ENCODE measurements at places on chromosomes 7 and 10.
A peak's percentile ranks its signal among the peaks of the same experiment; 100 is the strongest.

DNA sequence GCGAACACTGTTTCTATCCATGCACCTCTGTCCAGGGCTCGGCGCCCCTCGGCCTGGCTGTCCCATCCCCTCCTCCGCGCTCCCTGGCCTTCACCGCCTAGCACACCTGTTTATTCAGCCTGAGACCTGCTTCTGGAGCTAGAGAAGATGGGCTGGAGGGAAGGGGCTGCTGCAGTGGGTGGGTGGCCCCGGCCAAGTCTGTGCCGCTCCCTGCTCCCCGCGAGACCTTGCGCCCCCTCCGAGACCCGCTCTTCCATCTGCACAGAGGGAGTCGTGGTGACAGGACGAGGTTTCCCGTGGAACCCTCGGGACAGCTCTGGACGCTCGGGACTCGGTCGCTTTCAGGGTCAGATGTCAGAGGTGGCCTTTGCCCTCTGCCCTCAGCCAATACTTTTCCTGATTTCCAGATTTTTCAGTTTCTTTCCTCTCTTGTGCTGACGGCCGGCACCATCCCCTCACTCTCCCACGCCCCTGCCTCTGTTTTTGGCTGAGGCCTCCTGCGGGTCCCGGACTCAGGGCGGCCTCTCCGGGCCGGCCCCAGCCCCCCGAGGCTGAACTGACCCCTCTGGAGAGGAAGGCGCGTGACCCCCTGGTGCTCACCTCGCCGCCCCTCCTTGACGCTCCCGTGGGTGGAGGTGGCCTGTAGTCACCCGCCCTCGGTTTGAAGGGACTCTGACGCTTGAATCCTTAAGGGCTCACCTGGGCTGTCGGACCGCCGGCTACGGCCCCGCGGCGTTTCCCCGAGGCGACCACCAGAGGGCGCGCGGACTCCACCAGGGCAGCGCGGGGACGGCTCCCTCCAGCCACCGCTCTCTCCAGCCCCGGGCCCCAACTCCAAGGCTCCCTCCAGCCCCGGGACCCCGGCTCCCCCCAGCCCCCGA is 15.6 kb downstream of the SHH start:
- no peak for DNase-seq

DNA sequence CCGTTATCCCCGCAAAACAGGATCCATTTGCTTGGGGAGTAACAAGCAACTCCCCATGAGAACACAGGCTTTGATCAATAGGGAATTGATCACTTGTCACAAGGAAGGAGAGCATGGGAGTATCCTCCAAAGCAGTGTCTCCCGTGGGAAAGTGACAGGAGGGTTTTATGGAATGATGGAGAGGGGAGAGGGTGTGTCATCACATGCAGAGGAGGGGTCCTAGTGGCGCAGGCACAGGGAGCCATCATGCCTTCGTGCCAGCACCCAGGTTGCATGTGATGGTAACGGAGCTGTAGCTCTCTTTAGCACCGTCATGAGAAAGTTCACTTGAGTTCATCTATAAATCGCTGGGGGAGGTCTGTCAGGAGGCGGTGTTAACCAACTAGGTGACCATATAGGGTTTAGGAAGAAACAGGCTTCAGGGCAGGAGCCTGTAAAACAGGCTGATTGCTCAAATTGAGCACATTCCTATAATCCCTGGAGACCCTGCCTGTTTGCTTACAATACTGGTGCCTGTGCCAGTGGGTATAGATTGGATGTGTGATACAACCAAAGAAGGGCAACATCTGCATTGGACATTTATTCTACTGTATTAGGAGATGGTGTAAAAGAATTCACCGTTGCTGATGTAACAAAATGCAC is 428.5 kb downstream of the GALNT17 start:
- no peak for DNase-seq

GRCh38 chr10:44811072-44811471 is 100.1 kb upstream of the TMEM72 start:
- DNase-seq = no peak

- no peak for DNase-seq
Observed at GRCh38 chr10:116296291-116296721, 23.3 kb upstream of the GFRA1 start.

DNA sequence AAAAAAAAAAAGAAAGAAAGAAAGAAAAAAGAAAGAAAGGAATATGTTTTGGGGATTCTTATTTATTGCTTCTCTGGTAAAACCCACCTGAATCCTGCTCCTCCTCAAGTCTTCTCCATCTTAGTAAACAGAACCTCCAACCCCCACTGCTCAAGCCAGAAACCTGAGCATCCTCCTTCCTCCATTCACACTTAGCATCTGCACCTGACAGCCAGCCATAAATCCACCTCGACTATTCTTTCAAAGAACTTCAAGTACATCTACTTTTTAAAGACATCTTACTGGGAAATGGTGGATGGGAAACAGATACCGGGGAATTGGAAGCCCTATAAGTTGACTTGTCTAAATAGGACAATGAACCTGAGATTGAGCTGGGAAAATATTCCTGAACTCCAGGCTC is 519.9 kb upstream of the DPP6 start:
- no peak for DNase-seq

DNA sequence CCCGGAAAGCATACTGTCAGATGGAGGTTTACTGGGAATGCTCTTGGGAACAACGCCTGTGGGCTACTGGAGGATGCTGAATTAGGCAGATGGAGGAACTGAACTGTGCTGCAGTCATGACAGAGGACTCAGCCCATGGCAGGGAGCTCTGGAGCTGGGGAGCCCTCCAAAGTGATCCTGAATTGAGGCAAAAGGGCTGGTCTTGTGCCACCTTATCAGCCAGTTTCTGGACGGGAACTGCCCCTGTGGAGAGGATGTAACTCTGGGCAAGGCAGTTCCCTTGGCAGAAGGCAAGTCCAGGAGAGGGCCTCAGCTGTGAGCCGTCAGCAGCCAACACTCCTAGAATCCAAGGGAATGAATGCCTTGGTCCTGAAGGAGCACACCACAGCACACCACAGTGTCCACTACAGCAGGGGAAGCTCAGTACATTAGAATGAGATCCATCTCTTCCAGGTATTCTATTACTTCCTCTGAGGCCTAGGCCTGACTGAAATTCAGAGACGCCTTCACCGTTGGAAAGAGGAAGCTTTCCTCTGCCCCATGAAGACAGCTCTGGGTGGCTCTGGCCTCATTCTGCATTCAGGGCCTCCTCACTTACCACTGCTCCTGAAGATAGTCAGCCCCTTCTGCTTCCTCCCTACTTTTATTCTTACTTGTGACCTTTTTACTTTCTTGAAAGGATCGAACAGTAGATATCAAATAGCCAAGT is 139.6 kb upstream of the GPR26 start:
- DNase-seq = no peak

- DNase-seq = no peak
Observed at GRCh38 chr7:63900394-63901203, 98.0 kb upstream of the ZNF722 start.

DNA sequence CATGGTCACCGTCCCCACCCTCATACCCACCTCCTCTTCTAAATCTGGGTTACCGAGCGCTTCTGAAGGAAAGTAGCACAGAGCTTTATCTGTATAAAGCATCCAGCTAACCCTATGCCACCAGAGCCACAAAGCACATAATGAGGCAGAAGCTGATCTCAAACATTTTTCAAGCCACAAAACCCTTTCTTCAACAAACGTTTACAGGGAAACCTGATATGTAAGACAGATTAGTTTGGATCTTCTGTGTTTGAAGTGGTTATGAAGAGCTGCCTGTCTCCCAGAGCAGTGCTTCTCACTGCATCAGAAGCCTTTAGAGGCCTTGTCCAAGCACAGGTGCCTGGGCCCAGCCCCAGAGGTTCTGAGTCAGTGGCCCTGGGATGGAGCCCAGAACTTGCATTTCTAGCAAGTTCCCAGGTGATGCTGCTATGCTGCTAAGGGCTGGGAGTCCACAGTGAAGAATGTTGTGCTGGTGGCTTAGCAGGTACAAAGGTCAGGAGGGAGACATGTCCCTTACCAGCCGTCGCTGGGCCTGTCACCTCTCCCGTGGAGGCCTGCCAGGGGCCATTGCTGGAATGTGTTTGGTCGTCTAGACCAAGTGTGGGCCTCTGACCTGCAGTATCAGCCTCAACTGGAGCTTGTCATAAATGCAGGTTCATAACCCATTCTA is 90.4 kb downstream of the TAF3 start:
- no peak for DNase-seq

- peak; percentile 83 for DNase-seq
Observed at GRCh38 chr7:65448816-65449504, 75.3 kb downstream of the ZNF92 start.

GRCh38 chr10:63083904-63084689 is 49.0 kb upstream of the NRBF2 start:
- peak; percentile 80 for DNase-seq

DNA sequence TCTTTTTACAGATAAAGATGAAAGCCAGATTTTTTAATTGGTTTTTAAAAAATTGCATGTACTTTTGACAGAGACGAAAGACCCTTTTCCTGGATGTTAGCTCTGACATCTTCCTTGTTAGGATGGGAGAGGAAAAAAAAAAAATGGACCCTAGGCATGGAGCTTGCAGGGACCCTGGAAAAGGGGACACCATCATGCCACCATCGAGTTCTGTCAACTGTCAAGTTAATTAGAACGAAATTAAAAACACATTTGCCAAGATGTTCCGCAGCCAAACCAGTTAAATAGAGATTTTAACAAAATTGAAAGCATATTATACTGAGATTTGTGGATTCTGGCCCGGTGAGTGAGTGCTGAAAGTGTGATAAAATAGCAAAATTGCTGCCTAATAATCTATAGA is 202.6 kb downstream of the BUB3 start:
- DNase-seq = no peak

GRCh38 chr10:71957546-71958275 is 6.5 kb upstream of the CHST3 start:
- DNase-seq = no peak

- no peak for DNase-seq
Observed at GRCh38 chr10:107576746-107577145, 412.2 kb upstream of the SORCS1 start.

- DNase-seq = peak; percentile 35
Observed at GRCh38 chr7:16563281-16564022, 36.8 kb downstream of the LRRC72 start.

DNA sequence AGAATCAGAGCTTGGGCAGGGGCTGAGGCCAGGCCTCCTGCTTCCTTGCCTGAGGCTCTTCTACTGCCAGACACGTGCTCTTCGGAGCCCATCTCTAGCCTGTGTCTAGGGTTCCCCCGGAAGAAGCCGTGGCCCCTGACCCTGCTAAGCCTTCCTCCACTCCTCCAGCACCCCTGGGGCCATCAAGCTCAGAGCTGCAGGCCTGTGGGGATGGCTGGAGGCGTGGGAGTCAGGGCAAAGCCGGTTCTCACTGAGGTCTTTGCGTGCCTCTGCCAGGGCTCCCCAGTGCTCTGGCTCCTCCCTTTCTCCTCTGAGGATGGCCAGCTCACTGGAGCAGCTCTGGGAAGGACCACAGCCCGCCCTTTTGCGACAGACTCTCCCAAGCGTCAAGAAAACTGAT is 34.4 kb downstream of the GHRHR start:
- no peak for DNase-seq

DNA sequence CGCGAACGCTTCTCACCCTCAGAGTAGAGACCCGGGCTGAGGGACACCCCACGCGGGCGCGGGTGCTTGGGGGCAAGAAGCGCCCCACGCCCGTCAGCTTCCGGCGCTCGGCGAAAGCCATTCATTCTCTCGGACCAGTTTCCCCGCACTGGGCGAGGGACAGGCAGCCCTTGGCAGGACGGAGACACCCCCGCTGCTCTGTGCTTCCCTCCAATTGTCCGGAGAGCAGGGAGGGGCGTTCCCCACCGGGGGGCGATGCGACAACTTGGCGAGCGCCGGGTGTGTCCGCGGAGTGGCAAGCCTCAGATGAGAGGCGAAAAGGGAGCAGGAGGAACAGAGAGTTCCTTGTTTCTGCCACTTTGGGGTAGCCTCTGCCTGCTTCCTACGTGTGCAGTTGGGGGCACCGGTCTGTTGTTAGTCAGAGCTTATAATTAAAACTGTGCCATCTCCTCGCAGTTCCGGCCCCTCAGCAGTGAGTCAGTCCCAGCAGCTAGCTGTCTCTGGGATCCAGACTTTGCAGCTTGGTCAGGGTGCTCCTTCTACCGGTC is 1.7 kb downstream of the GPR158 start:
- no peak for DNase-seq

GRCh38 chr7:31640381-31640780 is 46.6 kb upstream of the PPP1R17 start:
- DNase-seq = no peak

DNA sequence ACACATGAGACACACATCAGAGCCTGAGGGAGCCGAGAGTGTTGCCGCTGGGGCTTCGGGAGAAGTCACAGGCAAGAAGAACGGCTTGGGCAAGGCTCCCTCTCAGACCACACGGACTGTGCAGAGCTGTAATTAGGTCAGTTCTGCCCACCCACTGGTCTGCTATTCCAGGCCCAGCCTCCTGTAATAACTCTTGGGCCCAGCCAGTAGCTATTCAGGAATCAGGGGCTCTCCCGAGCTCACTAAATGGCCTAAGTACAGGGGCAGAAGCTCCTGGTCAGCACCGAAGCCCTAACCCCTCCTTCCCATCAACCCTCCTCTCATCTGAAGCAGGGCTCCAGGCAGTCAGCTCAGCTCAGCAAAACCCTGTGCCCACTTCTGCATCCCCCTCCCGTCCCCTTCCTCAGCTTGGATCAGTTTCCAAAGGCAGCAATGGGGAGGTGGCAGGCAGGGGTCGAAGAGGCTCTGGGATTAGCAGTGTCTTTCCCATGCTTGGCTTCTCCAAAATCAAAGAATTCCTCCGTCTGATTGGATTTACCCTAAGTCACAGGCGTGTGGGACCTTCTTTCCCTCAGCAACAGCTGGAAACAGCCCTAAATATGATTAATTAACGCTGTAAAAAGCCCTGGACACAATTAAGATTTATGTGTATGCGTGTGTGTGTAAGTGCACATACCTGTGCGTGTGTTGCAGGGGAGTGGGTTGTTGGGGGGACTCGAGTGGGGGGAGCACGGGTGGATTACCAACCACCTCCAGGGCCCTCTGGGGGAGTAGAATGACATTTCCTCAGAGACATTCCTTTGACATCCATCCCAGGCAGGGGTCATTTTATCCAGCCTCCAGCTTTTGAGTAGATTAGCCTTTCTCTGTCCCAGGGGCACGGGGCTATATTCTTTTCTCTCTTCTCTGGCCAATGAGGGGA is 48.4 kb upstream of the BTRC start:
- no peak for DNase-seq

DNA sequence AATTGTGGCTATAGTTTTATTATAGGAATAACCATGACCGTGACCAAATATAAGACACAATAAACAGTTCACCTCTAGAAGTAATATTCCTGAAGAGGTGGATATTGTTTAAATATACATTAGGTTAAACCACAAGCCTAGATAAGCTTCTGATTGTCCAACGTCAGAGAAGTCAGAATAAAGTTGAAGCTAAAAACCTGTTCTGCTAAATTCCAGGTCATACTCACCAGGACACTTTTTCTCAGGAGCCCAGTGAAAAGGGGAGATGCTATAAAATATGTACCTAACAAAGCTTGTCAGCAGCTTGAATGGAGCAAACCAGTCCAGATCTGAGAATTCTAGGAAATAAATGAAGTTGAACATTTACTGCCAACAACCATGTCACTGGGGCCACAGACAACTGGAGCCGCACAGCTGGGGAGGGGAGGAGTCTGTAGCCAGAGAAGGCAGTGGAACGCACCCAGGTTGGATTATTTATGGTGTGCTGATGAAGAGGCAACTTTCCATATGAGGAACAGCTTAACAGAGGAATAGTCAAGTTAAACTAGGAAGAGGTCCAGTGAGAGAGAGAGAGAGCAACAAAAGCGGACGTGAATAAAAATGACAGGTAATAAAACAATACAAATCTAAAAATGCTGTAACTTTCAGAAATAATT is 191.1 kb downstream of the ZNF438 start:
- DNase-seq = peak; percentile 10

All from astrocyte of the spinal cord (primary cell).